Activated CD8-positive, alpha-beta memory T cell treated with anti-CD3 and anti-CD28 coated beads for 1 hour (primary cell): ENCODE measurements at places on chromosomes 3 and 15.

DNA sequence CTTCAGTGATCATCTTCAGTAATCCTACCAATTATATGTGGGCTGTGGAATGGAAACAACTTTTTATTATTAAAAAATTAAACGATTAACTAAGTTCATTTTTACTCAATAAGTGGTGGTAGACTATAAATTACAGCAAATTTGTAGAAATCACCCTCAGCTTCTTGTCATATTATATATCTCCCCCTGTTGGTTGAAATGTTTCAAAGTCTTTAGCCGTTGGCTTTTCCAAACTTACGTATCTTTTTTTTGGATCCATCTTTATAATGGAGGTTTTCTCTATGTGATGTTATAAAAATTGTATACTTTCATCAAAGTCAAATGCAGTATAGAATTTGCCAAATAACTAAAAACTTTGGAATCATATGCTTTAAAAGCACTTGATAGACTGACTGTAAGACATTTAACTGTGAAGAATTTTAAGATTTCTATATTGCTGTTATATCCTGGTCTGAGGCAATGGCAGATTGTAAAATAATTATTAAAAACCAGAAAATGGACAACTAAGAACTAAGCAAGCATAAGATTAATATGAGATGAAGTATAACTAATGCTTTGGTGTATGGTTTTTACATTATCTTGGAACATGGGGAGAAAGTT lies 44.7 kb downstream of the ATP11B start:
- DNase-seq: no peak

DNA sequence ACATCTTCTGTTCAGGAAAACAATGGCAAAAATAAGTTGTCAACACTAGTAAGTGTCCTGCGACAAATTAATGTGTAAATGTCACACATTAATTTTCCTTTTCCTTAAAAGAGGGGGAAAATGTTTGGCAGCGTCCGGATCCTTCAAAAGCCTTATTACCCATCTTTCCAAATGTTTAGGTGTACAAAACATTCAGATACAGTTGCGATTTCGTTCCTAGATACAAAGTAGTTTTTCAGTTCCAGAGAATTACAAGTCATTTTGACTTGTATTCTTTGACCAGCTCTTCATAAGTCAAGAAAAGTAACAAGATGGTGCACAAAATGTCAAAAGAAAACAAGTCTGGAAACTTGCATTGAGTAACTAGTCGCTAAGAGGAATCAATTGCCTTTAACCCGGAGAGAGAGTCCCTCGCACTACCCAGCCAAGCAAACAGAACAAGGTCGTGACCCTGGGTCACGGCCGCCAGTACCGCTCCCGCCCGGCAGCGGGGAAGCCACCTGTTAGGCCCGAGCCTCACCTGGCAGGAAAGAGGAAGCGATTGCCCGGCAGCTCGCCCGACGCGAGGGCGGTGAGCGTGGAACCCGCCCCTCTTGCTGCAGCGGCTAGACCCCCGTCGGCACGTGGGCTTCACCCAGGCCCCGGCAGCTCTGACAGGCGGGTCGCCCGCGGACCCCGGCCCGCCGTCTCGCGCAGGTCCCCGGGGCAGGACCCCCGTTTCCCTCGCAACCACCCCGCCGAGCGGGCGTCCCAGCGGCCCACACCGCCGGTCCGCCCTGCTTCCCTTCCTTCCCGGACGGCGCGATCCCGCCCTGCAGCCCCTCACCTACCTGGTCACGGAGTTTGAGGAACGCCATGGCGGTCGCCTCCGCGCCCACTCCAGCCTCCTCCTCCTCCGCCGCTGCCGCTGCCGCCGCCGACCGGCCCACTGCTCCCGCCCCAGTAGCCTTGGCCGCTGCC lies 61.0 kb upstream of the ANKRD28 start:
- peak; percentile 21 for DNase-seq

GRCh38 chr15:92938387-92938786 lies 38.3 kb downstream of the CHD2 start:
- no peak for DNase-seq

- DNase-seq: no peak
These were observed 274.4 kb downstream of the TLE3 start for GRCh38 chr15:69823223-69823907.

GRCh38 chr3:151067158-151067557 lies 18.3 kb upstream of the MED12L start:
- DNase-seq: no peak

GRCh38 chr3:49616491-49616941 lies 57.6 kb upstream of the APEH start:
- DNase-seq: no peak

- DNase-seq: no peak
These were observed 5.4 kb downstream of the GDPGP1 start for GRCh38 chr15:90239371-90239770.

- DNase-seq: no peak
These were observed 11.9 kb upstream of the SKIC8 start for GRCh38 chr15:78311292-78311691.

DNA sequence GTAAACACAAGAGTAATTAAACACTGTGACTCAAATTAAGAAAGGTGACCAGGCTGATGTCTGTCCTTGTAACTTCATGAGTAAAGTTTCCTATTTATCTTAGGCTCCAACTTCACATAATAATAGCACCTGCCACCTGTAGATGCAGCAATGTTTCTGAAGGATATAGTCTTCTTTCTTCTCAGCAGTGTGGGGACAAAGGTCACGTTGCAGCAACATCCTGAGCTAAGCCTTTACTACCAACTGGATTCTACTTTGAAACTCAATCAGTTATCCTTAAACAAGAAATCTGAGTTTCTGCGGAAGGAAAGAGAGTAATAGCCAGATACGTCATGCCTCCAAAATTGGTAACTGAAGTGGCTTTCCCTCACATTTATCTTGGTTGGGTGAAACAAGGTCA lies 253.1 kb downstream of the RBMS3 start:
- DNase-seq: no peak

GRCh38 chr3:128804811-128805155 lies 74.6 kb upstream of the ACAD9 start:
- no peak for DNase-seq

- DNase-seq: no peak
These were observed 401.2 kb upstream of the C2CD4B start for GRCh38 chr15:62566248-62566647.

DNA sequence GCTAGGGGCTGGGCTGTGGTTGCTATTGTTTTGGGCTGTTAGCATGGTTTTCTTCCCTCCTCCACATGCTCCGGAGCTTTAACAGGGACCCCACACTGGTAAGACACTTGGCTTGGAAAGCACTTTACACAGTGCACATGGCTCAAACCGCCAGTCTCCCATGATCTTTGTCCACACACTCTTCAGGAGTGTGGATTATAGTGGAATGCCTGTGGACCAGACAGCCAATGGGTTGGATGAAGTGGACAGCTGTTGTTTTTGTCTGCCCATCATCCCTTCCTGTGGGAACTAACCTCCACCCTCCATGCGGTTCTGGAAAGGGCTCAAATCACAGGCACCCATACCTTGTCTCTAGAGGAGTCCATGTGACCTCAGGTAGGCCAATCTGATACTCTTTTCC lies 10.0 kb downstream of the PAQR9 start:
- DNase-seq: no peak

- DNase-seq: no peak
These were observed 19.8 kb downstream of the IL1RAP start for GRCh38 chr3:190533511-190534281.

- DNase-seq: no peak
These were observed at the start of gene HAPLN3 for GRCh38 chr15:88894819-88895767. TSS of gene HAPLN3 (minus strand) at chr15:88895544. CDS start at chr15:88887298, 8,246 bp downstream.

DNA sequence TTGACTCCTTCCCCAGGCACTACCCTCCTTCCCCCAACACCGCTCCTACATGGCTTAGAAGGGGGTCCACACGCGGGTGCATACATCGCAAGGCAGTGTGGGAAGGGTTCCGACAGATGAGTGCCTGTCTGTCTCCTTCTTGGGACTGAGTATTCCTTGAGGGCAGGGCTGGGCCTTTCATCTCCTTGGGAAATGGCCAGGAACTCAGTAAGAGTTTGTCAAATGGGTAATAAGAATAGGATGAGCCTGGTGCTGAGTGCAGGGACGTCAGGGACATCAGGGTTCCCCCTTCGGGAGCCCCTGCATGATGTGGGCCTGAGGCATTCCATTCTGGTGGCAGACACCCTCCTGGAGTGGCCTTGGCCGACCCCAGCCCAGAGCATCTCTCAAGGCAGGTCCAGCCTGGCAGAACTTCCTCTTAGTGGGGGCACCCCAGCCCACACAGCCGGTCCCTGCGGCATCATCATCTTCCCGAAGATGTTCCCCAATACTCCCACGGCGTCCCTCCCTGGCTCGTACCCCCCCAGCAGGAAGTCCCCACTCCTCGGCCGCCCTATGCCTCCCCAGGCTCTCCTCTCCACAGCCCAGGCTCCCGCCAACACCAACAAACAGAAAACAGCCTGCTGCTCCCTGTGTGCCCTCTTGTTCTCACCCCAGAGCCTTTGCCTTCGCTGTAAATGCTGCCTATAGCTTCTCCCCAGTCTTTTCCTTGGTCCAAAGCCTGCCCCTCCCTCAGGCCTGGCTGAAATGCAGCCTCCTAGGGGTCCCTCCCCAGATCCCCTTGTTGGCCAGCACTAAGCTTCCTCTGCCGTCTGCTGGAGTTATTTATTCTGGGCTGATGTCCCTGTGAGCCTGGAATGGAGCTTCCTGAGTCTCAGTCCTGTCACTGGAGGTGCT lies 67.5 kb upstream of the LCTL start:
- no peak for DNase-seq

- no peak for DNase-seq
These were observed 21.7 kb downstream of the SH3BP5 start for GRCh38 chr3:15310491-15311370.

GRCh38 chr15:26521691-26522198 lies 251.1 kb downstream of the GABRB3 start:
- no peak for DNase-seq

DNA sequence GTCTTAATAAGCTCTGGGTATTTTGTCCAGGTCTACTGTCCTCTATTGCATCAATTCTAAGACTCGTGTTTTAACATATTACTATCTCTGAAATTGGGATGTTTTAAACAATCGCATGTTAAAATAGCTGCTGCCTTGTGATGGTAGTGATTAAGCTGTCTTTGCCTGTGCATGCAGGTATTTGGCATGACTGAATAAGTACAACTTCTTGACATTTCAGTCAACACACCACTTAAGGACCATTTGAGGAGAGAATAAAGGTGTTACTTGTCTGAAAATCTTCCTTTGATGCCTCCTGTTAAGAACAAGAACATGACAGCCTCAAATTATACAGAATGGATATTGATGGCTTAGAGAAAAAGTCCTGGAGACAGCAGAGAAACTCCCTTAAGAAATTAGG lies 33.0 kb downstream of the SLC35A5 start:
- DNase-seq: no peak

DNA sequence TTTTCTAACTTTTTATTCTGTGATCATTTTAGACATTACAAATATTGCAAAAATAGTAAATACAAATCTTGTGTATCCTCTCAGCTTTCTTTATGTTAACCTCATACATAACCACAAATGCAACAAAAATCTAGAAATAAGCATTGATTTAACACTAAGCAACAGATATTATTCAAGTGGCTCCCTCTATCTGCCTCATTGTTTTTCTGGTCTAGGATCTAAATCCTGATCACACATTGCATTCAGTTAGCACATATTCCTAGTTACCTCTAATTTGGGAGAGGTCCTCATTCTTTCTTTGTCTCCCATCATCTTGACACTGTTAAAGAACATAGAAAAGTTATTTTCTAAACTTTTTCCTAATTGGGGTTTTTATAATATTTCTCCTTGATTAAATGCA lies 1126.0 kb downstream of the ROBO2 start:
- DNase-seq: no peak

DNA sequence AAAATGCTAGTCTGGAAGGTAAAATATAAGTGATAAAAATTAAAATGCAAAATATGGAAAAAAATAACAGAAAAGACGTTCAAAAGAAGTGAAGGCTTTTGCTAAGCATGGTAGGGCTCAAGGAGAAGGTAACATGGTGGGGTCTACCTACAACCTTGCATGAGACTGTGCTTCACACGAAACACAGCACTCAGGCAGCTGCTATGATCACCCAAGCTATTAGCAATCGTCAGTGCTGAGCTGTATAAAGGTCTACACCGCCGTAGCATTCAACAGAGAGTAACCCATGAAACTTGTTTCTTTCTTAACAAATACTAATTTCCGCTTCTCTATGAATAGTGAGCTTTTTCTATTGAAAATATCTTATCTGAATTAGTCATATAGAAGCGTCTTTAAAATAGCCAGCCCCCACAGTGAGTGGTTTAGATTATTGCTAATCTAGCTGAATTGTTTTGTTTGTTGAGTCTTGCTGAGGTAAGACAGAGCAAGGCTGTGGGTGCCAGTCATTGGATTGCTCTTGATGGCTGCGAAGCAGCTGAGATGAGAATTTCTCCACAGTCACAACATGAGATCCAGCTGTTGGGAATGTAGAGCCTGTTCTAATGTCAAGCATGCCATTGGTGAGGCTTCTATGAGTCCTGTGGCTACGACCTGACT lies 230.0 kb downstream of the KLF13 start:
- DNase-seq: no peak

DNA sequence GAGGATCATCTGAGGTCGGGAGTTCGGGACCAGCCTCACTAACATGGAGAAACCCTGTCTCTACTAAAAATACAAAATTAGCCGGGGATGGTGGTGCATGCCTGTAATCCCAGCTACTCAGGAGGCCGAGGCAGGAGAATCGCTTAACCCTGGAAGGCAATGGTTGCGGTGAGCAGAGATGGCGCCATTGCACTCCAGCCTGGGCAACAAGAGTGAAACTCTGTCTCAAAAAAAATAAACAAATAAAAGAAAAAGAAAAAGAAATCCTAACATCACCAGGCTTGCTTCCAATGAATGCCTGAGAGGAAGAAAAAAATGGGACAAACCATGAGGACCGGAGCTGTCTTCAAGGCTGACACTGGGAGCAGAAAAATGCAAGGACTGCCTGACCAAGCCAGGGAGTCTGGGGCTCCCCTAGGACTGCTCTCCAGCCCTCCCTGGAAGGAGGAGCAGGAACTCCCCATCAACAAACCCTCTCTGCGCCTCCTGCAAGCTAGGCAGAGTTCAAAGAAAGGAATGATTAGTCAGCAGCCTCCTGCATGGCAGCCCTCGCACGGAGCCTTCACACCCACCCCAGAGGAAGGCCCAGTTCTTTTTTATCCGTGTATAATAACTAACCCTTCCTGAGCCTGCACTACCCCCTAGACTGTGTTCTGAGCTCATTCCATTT lies 55.4 kb downstream of the NUP210 start:
- DNase-seq: no peak

DNA sequence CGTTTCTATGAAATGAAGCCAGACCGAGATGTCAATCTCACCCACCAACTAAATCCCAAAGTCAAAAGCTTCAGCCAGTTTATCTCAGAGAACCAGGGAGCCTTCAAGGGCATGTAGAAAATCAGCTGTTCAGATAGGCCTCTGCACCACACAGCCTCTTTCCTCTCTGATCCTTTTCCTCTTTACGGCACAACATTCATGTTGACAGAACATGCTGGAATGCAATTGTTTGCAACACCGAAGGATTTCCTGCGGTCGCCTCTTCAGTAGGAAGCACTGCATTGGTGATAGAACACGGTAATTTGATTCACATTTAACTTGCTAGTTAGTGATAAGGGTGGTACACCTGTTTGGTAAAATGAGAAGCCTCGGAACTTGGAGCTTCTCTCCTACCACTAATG lies 41.9 kb upstream of the TRA2B start:
- DNase-seq: no peak
